Stimulated activated CD8-positive, alpha-beta memory T cell treated with anti-CD3 and anti-CD28 coated beads, Interleukin-15, amount 100 ng/mL, for 24 hours (primary cell): ENCODE measurements at places on chromosomes 11 and 22.

DNA sequence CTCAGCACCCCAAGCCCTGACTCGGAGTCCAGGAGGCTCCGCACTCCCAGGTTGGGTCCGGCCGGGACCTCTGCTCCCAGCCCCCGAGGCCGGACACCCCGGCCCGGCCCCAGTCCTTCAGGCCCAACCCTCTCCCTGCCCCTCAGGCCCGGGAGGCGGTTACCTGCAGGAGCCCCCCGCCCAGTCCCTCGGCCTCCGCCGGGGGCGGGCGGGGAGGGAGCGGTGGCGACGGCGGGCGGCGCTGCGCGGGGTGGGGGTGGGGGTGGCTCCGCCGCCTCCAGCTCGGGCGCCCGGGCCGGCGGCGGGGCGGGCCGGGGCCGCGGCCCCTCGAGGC is 310 bp downstream of the TCF20 start:
- DNase-seq, result no peak

- DNase-seq, result no peak
Observed at GRCh38 chr22:33722816-33723215, 197.5 kb downstream of the LARGE1 start.

DNA sequence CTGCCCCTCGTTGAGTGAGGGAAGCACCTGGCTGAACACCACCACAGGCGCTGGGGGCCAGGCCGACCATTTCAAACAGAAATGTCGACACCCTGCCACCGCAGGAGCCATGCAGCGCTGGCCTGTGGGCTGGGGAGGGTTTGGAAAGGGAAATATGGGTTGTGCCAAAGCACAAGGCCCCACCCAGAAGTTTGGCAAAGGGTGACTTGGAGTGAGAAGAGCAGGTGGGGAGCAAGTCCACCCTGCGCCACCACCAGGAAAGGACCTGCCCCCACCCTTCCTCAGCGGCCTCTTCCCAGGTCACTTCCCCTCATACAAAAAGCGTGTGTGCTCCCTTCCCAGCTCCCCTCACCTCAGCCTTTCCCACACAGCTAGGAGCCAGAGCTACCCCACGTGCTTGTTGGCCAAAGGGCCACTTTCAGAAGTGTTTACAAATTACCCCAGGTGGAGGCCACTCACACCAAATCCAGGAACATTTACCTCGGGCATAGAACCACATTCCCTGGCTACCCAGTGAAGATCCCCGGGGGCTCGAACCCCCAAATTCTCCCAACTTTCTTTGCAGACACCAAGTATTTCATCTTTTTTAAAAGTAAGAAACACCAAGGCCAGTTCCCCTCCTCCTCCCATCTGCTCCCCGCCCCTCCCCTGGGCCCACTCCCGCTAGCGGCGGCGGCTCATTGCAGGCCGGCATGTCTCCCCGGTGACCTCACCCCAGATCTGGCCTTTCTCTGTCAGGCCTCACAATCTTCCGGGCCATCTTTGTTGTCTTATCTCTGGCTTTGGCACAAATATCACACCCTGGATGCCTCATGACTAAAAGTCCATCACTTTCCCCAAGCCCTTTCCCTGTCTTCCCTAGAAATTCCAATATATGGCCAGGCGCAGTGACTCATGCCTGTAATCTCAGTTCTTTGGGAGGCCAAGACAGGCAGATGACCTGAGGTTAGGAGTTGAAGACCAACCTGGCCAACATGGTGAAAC is 20.5 kb upstream of the SCGB1A1 start:
- no peak for DNase-seq

- DNase-seq, result no peak
Observed at GRCh38 chr22:44391015-44391414, 78.3 kb upstream of the SHISAL1 start.

GRCh38 chr22:49367041-49367697 is 460.5 kb downstream of the BRD1 start:
- DNase-seq, result no peak

DNA sequence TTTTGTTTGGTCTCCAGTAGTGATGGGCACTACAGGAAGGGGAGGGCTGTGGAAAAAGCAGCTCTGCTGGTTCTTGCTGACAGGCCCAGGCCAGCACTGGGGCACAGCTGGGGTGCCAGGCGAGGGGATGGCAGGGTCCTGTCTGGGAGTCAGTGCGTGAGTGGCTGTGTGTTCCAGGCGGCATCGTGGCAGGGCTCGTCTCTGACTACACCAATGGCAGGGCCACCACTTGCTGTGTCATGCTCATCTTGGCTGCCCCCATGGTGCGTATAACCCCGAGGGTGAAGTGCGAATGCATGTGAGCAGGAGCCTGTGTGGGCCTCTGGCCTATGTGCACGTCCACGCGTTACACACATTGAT is 20.9 kb downstream of the SLC37A2 start:
- DNase-seq, result no peak

GRCh38 chr11:7348432-7349304 is 97.0 kb downstream of the SYT9 start:
- DNase-seq, result no peak

DNA sequence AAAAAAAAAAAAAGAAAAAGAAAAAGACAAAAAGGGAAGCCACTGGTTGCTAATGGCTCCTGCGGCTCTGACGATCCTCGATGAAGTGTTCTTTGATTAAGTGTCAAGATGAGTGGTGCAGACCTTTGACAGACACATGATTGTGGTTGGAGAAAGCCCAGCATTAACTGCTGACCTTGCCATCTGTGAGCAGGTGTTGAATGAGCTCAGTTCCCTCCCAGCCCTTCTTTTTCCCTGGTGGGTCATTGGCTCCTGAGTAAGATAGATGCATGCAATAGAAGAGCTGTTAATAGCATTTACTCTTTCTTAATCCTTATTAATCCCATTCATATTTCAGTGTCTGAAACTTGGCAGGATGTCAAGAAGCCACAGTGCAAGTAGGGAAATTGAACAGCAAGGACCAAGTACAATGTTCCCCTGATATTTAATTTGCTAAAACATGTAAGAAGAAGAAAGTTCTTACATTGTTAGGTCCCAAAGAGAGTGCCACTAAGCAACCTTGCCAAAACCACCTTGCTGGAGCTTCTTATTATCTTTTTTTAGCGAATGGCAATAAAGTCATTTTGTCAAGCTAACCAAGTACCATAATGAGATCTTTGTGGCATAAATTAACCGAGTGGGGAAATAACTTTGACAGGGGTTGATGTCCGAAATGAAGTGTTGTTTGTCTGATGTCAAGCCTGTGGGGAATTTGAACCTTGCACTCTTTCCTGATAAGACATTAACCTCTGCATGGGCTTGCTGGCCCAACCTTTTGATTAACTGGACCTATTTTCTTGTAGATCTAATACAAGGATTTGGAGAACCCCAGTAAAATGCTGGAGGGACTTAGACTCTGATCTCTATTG is 113.7 kb downstream of the PTPRJ start:
- DNase-seq, result no peak

DNA sequence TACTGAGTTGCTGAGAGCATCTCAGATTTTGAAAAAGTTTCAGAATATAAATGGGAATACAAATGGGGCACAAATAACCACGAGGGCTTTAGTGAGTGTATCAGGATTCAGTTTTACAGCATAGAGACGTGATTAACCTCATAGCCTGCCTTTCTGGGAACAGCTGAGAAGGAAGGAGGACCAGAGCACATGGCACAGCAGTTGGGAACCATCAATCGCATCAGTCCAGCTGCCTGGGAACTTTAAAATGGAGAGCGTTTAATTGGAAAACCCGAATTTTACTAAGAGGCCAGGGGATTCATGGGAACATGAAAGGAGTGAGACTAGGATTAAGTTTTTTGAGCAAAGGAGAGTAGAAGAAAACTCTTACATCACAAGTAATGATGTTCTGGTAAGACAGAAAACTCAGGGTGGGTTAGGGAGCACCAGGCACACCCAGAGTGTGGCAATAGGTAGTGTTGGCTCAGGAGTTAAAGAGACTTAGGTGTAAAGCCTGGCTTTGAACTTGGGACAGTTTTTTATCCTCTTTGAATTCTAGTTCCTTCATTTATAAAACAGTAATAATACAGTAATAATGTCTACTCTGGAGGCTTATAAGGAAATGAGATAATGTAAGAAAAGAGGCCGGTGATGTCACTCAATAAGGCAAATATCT is 40.2 kb downstream of the FZD4 start:
- DNase-seq, result no peak

DNA sequence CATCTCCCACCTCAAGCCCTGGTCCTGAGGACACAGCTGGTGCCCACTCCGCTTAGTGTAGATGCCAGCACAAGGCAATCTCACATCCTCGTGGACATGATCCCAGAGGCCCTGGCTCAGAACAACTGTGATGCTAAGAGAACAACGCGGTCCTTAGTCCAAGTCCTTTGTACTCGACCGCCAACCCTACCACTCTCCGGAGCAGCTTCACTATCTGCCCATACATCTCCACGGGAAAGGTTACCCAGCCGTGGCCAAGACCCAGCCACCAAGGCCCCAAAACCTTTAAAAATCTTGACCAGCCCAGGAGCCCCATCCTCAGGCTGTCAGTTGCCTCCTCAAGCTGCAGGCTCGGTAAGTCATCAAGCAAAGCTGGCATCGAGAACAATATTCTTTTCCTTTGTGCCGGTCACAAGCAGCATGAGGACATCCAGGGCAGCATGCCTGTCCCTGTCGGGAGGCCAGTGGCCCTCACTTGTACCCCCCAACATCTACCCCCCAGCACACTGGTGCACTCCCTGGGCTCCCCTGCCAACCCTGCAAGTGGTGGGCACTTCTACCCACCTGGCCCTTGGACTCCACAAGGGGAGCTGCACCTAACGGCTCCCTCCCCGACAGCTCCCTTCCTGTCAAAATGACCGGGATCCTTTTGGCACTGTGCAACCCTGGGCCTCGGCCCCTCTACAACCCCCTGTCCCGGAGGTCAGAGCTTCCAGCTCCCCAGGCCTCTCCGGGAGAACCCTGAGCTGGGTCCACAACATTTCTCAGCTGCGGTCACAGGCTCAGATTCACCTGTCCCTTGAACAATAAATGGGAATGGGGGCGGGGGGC is 2.5 kb downstream of the OSBPL5 start:
- DNase-seq, result no peak

DNA sequence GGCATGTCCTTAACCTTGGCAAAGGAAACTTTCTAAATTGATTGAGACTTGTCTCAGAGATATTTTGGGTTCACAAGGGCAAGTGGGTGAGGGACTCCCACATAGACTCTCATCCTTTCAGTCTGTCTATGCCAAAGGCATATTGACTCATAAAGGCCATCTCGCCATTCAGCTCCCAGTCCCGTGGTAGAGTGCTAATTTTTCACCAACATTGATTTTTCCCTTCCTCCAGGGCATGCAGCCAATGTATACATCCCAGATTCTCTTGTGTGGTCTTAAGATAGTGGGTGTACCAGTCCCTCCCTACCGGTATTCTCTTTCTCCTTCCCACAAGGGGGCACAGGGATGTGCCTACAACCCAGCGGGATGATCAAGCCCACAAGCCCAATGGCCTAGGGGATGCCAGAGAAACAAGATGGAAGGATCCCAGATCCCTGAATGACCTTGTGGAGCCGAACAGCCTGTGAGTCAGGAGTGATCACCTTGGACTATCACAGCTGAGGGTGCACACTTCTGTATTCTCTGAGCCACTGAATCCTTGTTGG is 7.9 kb downstream of the C11orf96 start:
- no peak for DNase-seq

DNA sequence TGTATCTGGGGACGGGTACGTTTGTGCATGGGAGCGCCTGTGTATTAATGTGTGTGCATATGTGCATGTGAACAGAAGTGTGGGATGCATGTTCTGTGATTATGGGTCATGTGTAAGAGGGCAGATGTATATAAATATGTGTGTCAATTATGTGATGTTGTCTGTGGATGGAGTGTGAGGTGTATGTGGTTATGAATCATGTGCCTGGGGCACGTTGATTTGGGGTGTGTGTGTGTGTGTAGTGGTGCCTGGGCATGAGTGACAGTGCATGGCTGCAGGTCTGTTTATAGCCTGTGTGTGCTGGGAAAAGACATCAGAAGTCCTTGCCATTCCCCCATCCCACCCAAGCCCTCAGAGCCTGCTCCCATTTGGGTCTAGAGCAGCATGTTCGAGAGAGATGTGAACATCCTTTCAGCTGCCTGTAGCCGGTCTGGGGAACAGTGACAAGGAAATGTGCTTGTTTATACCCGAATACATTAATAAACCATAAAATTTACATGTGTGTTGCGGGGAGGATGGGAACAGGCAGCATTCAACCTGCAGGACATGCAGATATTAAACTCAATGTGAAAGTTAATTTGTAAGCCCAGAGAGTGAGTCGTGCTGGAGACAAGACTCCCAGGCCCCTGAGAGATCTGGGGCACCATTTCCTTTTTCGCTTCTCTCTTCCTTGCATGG is 129.0 kb downstream of the NECTIN1 start:
- DNase-seq, result no peak

DNA sequence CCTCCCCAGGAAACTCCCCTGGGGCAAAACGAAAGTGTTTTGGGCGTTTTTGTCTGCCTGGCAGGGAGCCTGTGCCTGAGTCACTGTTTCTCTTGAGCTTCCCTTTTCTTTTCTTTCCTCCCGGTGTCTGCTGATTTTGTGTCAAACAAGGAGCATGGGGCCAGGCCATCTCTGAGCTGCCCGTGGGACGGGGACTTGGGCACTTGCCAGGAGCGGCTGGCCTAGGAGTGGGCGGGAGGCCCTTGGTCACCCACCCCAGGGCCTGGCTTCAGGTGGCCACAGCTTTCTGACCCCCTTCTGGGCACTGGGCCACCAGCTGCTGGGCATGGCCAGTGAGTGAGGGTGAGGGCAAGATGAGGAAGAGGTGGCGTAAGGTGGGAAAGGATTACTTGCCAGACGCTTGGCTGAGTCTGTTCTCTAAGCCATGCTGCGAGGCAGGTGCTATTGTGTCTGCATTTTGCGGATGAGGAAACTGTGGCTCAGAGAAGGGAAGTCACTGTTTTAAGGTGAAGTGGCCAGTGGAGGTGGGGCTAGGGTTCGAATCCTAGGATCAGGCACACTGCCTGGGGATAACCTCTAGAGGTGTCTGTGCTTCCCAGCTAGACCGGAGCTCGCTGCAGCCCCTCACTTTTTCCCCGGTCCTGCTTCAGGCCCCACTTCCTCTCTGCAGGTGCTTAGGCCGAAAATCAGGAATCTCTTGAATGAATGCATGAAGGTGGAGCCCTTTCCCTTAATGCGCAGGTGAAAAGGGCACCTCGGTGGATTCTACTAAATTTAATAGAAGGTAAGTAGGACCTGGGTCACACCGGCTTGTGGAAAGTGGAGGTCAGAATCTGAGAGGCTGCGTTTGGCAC is 7.8 kb upstream of the NFAM1 start:
- DNase-seq, result no peak

GRCh38 chr11:7571640-7572000 is 57.8 kb downstream of the PPFIBP2 start:
- no peak for DNase-seq

GRCh38 chr11:17102462-17102861 is 25.0 kb upstream of the RPS13 start:
- no peak for DNase-seq

DNA sequence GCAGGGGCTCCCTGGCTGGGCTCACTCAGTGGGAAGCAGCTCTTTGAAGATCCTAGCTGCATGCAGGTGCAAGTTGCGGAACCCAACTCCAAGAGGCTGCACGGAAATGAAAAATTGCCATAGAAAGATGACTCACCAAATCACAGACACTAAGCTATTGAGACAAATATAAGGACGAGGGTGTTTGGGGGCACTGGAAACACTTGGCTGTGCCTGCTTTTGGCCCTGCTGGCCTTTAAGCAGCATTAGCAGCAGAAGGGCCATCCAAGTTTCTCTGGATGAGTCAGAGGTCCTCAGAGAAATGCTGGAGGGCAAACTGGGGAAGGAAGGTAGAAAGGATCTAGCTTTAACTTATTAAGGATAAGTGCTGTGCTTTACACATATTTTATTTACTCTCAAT is 282.3 kb downstream of the KIRREL3 start:
- DNase-seq, result no peak

GRCh38 chr11:98136357-98136756 is 884.4 kb upstream of the CNTN5 start:
- DNase-seq, result no peak

- no peak for DNase-seq
Observed at GRCh38 chr11:34284156-34284555, 73.7 kb downstream of the ABTB2 start.
